ENCODE measurements at places on chromosomes 4 and X.

GRCh38 chr4:35461931-35462659, 782.2 kb downstream of the ARAP2 start:
- DNase-seq: no peak

DNA sequence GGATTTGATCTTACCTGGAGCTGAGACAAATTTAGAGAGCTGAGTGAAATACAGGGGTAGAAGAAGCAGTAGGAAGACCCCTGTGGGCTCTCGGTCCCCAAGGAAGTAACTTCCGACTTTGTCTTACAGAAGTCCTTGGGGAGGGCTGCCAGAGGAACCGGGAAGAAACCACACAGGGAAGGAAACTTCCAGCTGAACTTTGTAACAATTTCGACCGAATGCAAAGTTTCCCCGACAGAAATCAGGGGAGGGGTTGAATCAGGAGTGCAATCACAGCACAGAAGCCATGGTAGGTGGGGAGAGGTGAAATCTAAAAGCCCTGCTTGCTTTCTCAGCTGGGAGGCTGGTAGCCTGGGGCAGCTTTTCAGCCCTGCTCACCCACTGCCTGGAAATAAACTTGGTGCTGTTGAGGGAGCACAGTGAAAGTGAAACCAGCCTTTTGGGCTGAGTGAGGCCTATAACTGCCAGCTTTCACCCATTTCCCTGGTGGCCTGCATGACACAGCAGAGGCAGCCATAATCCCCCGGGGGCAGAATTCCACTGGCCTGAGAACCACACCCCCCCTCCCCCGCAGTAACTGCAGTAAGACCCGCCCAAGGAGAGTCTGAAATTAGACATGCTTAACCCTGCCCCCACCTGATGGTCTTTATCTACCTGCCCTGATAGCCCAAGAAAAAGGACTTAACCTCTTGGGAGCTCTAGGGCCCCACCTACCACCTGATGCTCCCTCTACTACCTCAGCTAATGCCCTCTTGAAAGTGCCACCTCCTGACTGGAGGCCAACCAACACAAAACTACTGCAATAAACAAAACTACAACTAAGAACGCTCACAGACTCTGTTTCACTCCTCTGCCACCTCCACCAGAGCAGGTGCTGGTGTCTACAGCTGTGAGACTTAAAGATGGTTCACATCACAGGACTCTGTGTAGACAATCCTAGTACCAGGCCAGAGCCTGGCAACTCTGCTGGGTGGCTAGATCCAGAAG, 248.2 kb downstream of the PARM1 start:
- DNase-seq: no peak

- no peak for DNase-seq
These were observed 386.4 kb upstream of the RPS6KA3 start for GRCh38 chrX:20653070-20653469.

DNA sequence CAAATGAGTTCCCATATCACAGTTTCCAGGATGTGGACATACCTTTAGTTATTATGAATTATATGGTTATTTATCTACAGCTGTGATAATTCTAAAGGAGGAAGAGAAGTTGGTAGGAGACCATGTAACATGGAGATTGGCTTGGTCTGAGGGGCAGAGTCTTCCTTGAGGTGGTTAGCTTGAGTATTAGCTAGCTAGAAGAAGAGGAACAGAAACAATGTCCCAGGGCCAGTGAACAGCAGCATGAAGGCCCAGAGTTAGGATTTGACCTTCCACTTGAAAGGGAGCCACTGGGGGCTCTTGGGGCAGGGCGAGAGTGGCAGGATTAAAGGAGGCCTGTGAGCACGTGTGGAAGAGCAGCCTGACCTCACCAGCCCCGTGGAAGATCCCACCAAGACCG, 5.6 kb upstream of the JAKMIP1 start:
- no peak for DNase-seq

- no peak for DNase-seq
These were observed 89.7 kb downstream of the TMEM131L start for GRCh38 chr4:153555730-153556434.

GRCh38 chrX:123450222-123450621, 266.1 kb downstream of the GRIA3 start:
- DNase-seq: no peak

DNA sequence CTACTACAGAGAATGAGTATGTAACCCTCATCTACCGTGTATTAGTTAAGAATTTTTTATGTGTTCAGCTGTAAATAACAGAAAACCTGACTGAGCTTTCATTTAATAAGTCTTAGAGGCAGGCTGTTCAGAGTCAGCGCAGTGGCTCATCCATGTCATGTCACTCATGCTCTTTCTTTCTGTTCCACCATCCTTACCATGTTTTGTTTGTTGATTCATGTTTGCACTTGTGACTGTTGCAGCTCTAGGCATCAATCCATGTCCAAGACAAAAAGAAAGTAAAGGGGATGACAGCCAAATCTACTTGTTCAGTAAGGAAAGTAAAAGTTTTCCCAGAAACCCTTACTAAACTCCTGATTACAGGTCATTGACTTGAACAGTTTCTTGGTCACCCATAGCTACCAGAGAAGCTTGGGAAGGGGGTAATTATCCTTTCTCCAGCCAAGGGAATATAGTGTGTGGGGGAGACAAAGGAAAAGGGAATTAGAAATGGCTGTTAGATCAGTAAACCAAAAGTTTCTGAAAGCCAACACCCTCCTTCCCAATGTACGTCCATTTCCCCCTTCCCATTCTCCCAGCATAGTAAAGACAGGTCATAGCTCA, 9.0 kb downstream of the ART3 start:
- no peak for DNase-seq

- no peak for DNase-seq
These were observed 513.7 kb downstream of the RPA4 start for GRCh38 chrX:97397371-97397770.

DNA sequence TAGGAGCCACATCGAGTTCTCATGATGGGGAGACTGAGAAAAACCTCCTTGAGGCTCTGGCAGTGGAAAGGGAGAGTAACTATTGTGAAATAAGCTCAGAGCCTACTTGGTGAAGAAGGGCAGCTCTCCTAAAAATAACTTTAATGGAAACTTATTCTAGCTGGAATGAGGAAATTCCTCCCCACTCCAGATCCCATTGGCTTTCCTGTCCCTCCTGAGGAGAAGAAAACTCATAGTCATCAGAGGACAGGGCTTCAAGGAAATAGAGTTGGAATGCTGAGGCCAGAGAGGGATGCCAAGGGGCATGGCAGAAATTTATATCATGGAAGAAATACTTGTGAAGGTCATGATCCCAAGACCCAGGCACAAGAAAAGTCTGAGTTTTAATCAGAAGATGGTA, 70.7 kb upstream of the TAPT1 start:
- DNase-seq: no peak

GRCh38 chr4:6134612-6135220, 65.6 kb downstream of the JAKMIP1 start:
- peak; percentile 73 for DNase-seq

DNA sequence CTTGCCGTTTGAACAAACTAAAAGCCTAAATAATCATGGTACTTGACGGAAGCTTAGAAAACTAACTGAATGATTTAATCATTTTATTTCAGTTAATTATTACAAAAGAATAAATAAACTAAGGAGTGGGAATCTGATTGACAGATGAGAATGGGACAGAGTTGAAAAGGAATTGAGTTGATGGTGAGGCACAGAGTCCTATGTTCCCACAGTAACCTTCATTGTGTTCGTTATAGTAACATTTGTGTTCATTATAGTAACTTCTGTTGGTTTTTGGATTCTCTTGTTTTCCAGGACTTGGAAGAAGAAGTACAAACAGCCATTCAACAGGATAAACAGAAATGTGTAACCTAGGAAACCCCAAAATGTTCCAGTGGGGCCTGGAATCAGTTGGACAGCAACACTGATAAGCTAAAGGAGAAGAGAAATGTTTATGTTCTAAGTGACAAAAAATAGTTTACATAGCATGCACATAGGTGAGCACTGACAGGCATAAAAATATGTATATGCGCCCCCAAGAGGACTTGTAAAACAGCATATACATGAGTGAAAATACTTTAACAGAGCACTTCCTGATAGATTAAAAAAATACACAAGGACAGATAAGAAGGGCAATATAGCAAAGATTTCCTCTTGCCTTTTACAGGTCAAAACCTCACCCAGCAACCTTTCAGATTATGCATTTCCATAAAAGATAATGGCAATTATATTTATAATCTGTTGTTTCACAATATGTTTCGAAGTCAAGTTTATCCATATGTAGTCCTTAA, 218.6 kb upstream of the HTR2C start:
- no peak for DNase-seq

GRCh38 chr4:77347351-77347966, 190.5 kb downstream of the CCNG2 start:
- DNase-seq: no peak

GRCh38 chr4:80463509-80463908, 128.0 kb downstream of the CFAP299 start:
- no peak for DNase-seq

GRCh38 chr4:10226756-10227155, 110.2 kb upstream of the WDR1 start:
- DNase-seq: no peak

- no peak for DNase-seq
These were observed 369.5 kb downstream of the PPP3CA start for GRCh38 chr4:100977746-100978397.

DNA sequence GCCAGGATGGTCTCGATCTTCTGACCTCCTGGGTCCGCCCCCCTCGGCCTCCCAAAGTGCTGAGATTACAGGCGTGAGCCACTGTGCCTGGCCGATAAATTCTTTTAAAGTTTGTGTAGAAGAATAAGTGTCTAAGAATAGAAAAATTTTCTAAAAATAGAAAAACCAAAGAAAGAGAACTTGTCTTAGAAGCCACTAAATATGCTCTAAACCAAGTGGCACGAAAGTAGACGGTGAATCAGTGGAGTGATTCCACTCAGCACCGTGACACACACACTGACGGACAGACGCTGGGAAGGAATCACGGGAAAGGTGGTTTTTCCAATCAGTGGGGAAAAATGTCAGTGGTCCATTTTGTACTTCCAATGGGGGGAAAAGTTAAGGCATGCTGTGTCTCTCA, 72.7 kb upstream of the PSAPL1 start:
- DNase-seq: no peak

DNA sequence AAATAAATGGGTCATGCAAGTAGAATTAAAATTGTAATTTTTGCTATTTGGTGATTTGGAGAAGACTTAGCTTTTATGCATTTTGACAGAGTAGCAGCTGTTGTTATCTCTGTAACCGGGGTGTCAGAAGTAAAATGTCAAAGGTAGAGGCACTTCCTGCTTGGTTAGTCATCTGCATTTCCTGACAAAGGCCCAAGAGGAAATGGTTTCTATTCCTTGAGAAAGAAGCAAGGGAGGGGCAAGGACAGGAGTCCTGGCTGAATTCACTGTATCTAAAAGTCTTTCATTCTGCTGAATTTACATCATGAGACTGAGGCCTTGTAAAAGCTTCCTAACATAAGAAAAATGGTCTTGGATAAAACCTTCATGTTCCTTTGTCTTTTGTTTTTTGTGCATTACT, 550.9 kb upstream of the BOD1L1 start:
- DNase-seq: peak; percentile 13

DNA sequence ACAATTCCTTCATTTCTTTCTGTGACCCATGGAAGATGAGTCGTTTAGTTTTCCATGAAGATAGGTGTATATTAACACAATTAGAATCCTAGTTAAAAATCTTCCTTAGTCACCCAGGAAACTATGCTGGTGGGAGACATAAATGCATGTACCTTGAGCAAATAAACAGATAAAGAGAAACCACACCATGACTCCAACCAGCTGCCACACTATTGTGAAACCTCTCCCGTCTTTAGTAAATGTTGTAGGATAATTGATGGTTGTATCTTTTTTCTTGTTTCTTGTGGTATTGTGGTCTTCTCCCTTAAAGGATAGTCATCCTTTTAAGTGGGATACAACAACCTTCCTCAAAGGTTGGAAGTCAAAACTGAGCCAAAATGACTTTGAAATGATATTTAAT, 103.8 kb upstream of the LEF1 start:
- no peak for DNase-seq

DNA sequence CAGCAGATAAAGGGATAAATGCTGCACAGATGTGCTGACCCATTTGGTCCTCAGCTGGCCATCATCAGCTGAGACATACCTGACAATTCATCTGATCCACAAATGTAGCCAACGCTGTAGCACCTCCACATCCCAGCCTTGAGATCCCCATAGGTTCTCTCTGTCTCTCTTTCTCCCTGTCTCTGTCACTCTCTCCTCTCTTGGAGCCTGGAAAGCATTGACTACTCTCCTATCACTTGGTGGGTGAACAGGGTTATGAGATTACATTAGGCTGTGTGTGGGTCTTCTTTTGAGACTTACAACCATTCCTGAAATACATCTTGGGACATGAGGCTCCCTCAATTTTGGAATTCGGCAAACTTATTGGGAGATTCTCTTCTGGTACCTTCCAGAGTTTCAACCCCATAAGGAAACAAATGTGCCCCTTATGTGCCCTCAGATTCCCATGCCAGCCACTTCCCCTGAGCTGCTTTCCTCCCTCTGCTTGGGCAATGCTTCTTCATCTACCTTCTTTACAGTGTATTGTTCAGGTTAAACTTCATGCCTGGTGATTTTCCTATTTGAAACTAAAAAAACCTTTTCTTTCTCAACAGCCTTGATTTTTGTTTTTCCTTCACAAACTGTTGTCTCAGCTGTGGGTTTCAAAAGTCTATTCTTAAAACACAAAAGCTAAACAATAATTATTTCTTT, 29.1 kb upstream of the FGF2 start:
- no peak for DNase-seq

DNA sequence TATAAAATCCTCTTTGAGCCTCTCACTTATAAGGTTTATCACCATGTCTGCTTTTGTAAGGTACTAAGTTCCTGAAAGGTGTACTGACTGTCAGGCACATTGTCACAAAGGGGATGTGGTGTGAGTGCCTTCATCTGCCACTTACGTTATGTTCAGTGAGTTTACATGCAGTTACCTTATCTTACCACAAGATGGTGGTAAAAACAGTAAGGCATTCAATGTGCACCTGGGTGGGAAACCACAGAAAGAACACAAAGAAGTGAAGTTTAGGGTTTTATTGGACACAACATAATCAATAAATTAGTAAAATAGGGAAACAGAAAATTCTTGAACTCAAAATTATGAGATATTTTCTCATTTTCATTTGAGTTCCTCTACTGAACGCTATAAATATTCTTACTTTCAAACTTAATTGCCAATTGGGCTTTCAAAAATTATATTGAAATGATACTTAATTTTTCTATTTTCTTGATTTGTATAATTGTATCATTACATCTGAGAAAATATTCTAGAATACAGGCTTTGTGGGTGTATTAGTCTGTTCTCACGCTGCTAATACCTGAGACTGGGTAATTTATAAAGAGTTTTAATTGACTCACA, 650.8 kb downstream of the PCDH7 start:
- peak; percentile 5 for DNase-seq

GRCh38 chr4:94448815-94449375, 2.8 kb upstream of the PDLIM5 start:
- no peak for DNase-seq

GRCh38 chr4:188683571-188683970, 544.3 kb downstream of the TRIML1 start:
- DNase-seq: no peak

- DNase-seq: no peak
These were observed 680.8 kb upstream of the TENM3 start for GRCh38 chr4:181562399-181562798.

- DNase-seq: no peak
These were observed 31.6 kb upstream of the SOD3 start for GRCh38 chr4:24763631-24764297.
